Left lung (tissue), 14 donors: ENCODE measurements at places on chromosomes 5 and 9. TPM values are rescaled to one million over a fixed set of nuclear protein-coding genes. Genes with fewer than 3 reads are reported as not detected.

- DNase-seq = no peak
These were observed 41.4 kb downstream of the NAIF1 start for GRCh38 chr9:128025736-128026135.

GRCh38 chr5:131521252-131521651 lies 113.8 kb downstream of the RAPGEF6 start:
- no peak for DNase-seq

GRCh38 chr9:121604242-121604641 lies 47.2 kb upstream of the DAB2IP start:
- no peak for DNase-seq

DNA sequence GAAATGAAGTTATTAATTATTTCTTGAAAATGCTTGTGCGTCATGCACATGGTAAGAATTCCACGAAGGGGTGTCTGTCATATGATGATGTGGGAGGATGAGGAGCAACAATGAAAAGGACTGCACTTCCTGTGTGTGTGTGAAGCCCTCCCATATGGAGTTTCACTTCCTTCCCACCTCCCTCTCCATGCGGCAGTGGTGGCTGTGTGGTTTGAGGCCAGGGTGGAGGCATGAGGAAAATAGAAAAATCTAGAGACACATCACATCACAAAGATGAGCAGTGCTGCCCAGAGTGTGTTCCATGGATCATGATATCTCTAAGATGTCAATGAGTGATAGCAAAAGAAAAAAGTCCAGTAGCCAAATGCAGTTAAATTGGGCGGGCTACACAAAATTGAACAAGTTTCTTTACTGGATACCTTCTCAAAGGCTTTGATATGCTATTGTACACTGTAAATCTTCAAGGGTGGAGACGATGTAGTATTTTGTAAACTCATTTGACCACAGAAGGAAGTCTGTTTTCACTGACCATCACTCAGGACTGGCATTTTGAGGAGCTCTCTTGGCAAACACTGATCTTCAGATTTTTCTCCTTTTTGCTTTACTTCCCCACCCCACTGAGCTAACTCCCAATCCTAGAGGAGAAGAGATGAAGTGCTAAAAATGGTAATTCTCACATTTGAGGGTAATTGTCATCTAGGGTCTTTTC lies 55.7 kb upstream of the EQTN start:
- no peak for DNase-seq

- no peak for DNase-seq
These were observed 275.9 kb downstream of the CRB2 start for GRCh38 chr9:123631862-123632261.

IRX4 gene
- not detected for polyA plus RNA-seq

- DNase-seq = no peak
These were observed 69.8 kb upstream of the UBTD2 start for GRCh38 chr5:172353271-172353812.

GRCh38 chr5:127846884-127847283 lies 143.7 kb downstream of the CCDC192 start:
- no peak for DNase-seq

GRCh38 chr9:137744632-137745183 lies 125.9 kb downstream of the EHMT1 start:
- DNase-seq = no peak
